ENCODE measurements at places on chromosomes 4 and X.

DNA sequence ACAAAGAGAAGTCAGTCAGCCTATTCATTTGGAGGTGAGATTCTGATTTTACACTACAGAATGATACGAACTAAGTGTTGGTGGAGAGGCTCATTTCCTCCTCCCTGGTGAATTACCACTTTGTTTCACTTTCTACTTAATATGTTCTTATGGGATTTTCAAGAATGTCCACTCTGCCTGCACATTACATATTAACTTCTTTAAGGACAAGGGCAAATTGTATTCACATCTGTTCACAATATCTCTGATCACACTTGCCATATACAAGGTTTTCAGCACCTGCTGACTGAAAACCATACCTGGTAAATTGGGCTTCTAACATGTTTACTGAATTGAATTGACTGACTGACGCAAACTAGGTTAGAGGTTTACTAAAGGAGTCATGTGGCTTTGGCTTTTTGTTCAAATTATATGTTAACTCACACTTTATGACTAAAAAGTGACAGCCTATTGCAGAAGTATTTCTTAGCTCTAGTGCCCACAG is 188.4 kb upstream of the MBNL3 start:
- DNase-seq, result no peak

DNA sequence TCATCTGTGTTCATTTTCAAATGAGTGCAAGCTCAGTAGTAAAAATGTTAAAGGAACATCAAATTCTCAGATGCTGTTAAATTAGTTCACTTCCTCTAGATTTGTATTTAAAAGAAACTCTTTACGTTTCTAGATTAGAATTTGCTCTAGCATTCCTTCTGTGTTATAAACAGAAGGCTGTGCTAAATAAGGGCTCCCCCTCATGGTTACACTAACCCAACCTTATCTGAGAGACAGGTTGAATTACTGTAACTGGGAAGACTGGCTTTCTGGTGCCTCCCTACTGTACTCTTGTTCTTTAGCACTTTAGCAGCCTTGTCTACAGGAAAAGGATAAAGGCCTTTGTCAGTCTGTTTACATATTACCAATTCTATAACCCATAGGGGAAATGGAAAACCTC is 56.8 kb downstream of the RXFP1 start:
- DNase-seq, result no peak

DNA sequence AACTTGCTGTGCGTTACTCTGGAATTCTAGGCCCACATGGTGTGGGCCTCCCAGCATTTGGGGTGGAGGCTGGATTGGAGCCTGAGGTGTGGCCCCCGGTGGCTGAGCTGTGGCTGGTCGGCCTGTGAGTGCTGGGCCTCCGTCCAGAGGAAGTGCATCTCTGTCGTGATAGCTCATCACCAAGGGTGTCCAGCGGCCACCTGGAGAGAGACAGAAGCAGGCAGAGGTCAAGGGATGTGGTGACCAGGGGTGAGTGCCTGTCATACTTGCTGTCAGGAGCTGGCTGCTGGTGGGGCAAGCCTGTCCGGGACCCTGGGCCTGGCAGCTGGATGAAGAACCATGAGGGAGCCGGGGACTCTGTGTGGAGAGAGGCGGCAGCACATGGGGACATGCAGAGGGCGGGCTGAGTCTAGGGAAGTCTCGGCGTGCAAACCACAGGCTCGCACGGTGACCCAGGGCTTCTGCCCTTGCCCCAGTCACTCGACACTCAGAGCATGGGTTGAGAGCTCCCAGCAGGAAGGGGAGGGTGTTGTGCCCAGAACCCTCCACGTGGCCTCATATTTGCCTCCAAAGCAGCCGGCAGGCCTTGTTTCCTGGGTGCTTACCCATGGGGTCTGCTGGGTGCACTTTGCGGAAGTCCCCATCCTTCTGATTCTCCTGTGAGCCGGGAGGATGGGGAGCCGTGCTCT is 6.2 kb downstream of the SORCS2 start:
- DNase-seq, result no peak

GRCh38 chr4:170247596-170247995 is 157.8 kb upstream of the AADAT start:
- no peak for DNase-seq

DNA sequence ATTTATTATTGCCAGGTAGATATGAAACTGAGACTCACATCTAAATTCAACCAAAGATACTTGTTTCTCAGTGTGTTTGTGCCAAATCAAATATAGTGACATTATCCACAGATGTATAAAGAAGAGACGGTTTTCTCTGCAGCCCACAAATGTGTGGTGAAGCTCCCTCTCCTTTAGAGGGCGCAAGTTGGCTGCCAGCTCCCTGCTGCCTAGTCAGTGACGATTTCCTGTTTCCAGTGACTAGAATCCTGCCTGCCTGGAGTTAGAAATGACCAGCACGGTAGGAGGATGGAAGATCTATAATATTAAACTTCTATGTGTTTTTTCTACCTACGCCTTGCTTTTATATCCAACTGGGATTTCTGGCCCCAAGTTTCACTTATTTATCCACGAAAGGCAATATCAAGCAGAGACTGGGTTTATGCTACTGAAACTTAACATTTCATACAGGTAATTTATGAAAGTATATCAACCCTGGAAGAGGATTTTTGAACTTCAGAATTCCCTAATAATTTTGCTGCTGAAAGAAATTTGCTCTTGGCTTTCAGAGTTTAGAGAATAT is 1793.7 kb upstream of the TENM3 start:
- DNase-seq, result no peak

DNA sequence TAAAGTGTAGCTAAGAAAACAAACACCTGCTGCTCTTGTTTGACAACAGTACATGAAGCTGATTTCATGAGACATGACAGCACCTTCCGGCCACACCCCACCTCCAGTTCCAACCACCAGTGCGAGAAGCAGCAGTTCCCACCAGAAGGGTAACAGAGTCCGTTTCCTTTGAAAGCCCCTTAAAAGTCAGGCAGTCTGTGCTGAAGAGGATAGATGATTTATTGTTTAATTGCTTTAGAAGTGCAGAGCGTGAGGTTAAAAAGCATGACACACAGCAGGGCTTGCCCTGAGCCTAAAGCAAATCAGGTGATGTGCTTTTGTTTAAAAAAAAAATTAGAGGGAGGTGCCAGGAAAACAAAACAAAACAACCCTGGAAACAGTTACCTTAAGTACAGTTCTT is 82.6 kb downstream of the HADH start:
- peak; percentile 38 for DNase-seq

GRCh38 chrX:150856101-150856500 is 42.4 kb downstream of the CD99L2 start:
- DNase-seq, result no peak

- no peak for DNase-seq
Observed at GRCh38 chrX:18354369-18355223, at the start of gene SCML2. SCML2 (minus strand) TSS chrX:18354688; CDS start chrX:18334071, 20,617 bp downstream.

GRCh38 chrX:67779099-67779498 is 235.3 kb downstream of the AR start:
- no peak for DNase-seq

DNA sequence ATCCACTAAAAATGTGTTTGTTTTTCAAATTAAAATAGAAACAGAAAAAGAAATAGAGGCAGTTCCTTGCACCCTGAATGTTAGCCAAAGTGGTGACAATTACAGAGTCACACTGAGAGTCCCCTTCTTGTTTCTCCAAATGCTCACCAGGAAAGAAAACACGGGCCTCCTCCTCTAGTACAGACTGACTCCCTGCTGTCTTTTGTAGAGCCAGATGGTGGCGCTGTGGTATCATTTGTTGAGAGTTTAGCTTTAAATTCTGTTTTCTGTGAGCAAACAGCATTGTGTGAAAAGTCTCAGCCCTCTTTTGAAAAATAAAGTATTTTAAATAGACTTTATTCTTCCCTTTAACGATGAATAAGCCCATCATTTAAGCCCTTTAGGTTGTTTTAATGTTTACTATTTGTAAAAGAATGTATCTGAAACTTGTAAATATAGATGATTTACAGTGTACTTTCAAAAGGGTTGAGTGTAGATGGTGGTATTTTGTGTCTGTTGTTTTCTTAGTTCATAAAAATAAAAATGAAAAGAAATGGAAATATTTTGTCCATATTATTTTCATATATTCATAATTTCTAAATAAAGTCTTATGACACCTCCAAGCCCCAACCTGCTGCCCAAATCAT is 36.9 kb upstream of the ATOH1 start:
- DNase-seq, result no peak
